ENCODE measurements at places on chromosomes 2 and 18.

- no peak for DNase-seq
These were observed 48.6 kb downstream of the BCL2L11 start for GRCh38 chr2:111169268-111169667.

DNA sequence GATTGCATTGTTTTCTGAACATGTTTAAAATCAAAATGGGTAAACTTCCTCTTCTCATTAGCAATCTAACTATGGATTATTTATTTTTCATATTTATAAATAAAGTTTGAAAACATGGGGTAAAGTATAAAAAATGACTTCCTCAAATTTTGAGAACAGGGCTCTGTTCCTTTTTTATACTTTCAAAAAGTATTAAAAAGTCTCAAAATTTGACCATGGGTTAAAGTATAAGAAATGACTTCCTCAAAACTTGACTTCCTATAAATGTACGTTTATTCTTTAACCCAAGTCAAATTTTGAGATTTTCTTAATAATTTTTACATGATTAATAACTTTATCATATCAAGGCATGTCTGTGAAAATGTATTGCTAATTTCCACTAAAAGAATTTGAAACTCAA lies 512.4 kb downstream of the GALR1 start:
- no peak for DNase-seq

DNA sequence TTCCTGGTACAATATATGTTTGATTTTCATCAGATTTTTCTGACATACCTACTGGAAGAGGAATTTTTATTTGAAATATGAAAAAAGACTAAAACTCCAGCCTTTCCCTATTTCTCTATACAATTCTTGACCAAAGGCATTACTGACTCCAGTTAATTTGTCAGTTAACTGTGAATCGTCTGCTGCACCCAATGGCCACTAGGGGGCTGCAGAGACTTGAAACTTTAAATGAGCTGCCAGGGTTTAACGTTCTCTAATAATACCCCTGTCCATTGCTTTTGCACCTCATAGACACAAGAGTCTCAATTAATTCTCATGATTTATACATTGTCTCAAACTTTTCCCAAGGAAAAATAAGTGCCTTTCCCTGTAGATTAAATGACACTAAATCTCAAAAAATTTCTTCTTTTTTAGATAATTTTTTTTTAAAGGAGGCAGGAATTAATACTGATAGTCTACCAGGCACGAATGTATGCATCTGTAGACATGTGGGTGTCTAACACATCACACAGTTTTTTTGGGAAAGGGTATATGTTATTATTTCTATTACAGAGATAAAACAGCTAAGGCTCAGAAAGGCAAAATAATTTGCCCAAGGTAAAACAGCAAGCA lies 1.8 kb upstream of the ALK start:
- DNase-seq = no peak

DNA sequence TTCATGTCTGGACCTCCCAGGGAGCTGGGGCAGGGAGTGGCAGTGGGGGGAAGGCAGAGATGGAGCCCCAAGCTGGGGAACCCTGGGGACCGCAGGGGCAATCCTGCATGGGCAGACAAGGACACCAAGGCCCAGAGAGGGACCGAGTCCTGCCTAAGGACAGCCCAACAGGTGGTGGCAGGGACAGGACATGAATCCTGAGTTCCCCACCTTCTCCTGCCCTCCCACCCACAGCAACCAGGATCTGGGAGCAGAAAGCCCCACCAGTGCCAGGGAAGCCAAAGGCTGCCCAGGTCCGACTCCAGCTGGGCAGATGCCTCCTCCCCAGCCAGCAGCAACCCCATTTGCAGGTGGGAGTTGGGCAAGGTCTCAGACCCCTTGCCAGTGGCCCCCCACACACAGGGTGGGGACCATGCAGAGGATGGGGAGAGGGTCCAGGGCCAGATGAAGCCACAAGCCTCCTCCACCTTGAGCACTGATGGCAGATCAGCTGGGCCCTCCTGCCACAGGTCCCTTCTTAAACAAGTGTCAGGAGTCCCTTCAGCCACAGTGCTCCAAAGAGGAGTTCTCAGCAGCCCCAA lies 6.3 kb downstream of the ADRA2B start:
- DNase-seq = no peak

- DNase-seq = no peak
These were observed 88.5 kb upstream of the COL5A2 start for GRCh38 chr2:189267925-189268579.

GRCh38 chr2:237068005-237068576 lies 17.6 kb upstream of the COPS8 start:
- no peak for DNase-seq

GRCh38 chr2:145108361-145108778 lies 588.5 kb upstream of the ZEB2 start:
- DNase-seq = no peak

DNA sequence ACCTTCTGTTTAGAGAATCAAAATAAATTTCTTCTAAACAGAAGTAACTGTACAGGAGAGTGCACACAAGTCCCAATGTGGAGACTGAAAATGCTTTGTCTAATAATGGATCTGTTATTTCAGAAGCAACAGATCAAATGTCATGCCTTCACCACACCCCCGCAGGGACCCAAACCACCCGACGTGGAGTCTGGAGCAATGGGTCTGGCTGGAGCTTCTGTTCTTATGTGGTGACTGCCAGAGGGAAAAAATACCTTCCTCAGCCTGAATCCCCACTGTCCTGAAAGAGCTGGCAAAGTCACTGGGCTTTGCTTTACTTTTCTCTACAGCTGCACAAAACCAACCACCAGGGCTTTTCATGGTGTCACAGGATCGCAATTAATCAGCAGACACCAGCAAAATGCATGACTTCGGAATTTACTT lies 119.0 kb upstream of the ZFP36L2 start:
- DNase-seq = no peak
